GM12878 (cell line): ENCODE measurements at places on chromosomes 5 and 9.

DNA sequence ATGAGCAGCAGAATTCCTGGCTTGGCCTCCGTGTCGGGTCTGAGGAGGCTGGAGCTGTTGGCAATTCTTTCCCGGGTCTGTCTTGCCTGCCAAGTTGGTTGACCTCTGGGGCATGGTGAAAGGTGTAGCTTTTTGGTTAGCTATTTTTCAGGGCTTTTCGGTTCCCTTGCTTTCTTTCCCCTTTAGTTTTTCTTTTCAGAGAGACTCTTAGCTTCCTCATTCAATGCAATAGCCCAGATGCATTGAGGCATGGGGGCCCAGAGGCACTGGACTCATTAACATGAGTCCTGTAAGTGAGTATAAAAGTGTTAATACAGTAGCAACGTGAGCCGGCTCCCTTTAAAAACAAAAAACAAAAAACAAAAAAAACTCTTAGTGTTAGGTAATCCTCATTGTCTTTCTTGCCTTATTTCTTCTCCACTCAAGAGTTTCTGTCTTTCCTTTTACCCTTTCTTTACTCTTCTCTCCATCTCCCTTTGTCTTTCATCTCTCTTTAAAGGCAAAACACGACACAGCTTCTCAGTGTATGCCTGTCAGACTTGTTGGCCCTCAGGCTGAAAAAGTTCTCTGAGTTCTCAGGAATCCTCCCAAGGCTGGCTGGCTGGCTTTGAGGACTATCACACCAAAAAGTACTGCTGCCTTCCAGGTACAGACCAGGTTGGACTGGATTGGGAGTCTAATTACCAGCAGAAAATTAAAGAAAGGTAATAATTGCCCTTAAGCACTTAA is 289.9 kb upstream of the TUT7 start:
- DNase-seq: no peak

DNA sequence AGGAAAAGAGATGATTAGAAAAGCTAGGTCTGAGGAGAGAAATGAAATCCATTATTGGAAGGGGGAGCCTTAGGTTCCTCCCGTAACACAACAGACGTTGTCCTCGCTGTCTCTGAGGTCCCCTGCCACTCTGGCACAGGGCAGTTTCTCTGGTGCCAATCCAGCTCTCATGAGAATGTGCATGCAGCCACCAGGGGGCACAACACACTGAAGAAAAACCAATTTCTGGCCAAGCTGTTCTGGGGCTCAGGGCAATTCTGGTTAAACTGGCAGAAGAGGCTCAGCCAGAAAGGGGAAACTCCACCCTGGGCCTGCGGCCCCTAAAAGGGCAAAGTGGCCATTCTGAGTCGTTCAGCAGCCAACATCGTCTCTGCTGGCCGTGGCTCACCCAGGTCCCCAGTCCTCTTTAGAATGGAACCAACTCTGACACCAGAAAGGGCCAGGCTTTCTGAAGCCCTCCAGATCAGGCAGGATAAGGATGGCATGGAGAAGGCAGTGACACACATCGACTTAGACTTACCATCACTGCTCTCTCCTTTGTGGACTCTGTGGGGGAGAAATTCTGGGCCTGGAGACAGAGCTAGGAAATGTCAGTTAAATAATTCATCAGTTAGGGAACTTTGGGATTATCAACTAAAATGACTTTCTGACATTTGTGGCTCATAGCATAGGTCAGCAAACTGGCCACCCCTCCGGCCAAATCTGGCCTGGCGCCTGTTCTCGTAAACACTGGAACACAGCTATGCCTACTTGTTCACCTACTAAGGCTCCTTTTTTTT is 58.5 kb upstream of the GOLPH3 start:
- DNase-seq: peak; percentile 19

DNA sequence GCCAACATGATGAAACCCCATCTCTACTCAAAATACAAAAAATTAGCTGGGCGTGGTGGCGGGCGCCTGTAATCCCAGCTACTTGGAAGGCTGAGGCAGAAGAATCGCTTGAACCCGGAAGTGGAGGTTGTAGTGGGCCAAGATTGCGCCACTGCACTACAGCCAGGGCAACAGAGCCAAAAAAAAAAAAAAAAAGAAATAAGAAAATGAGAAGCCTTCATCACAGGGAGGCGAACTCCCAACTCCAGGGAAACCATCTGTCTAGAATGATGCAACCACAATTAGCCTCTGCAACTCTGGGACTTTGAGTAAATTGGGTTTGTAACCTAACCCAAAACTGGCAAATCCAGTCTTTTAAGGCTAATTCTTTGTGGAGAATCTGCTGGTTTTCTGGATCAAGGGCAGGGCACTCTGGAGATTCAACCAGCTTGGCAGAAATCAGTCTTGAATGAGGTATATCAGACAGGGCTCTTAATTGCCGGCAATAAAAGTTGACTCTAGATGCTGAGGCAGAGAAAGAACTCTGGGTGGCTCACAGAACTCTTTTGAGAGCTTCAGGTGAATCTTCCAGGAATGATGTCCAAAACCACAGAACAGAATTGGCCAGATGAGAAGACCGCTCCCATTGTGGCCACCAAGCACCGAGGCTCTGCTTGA is 9.9 kb downstream of the S100Z start:
- DNase-seq: no peak

DNA sequence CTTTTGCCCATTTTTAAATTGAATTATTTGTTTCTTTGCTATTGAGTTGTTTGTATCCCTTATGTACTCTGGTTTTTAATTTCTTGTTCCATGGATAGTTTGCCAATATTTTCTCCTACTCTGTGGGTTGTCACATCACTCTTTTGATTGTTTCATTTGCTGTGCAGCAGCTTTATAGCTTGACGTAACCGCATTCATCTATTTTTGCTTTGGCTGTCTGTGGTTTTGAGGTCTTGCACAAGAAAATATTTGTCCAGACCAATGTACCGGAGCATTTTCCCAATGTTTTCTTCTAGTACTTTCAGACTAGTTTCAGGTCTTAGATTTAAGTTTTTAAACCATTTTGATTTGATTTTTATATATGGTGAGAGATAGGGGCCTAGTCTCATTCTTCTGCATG is 36.2 kb upstream of the ZNF366 start:
- no peak for DNase-seq

DNA sequence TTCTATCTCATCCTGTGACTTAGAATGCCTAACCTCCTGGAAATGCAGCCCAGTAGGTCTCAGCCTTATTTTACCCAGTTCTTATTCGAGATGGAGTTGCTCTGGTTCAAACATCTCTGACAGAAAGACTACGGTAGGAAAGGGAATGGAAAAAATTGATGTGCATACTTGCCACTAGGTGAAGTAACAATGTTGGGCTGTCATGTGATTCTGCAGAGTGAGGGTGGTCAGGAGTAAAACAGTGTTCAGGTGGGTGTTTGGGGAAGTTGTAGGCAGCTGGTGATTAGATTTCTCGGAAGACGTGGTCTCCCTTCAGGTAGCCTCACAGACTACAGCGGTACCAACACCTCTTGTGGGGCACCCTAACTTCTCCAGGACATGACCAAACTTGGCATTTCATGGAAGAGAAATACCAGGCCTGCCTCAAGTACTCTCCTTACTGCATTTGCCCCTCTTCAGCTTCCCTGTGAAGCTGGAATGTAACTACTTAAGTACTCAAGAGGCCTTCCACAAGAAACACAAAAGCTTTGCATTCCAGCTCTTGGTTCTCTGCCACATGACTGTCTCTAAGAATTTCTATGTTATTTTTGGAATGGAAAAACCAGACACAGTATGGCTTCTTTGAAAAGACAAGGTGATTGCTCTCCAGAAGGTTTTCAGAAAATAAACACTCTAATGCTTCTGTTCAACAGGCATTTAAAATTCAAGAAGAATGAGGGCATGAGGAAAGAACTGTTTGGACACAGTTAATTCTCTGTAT is 17.4 kb upstream of the ENTREP1 start:
- DNase-seq: no peak

DNA sequence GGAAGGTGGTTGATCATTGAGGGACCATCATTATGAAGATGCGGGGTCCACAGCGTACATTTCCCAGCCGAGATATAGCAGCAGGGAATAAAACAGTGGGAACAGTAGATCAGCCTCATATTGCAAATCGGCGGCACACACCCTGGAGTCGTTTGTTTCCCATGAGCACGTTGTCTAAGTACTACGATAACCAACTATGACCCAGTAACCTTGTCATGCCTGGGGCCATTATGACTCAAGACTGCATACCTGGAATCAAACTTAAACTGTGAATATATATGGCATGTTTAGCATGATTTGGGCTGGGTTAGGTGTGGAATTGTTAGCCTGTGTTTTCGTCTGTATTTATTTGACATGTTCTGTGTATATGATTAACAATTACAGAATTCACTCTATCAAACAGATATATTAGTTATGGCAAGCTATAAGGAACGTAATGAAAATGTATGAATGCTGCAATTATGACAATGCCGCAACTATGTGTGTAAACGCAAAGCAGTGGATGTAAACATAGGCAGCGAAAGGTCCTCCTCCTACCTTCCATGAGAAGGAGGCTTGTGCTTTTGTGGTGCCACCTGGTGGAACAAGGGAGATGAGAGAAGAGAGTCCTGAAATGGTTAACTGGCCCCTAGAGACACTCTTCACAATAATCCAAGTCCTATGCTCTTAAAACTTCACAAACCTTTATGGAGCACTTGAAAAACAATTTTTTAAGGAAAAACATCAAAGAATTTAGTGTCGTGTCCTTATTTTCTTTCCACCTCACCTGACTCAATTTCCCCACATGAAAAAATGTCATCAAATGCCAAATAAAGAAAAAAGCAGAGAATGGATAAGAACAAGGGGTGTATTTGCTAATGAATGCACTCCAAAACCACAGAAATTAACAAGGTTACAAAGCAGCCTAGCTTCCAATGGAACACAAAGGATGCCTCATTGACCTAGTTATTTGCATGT is 47.1 kb downstream of the SEMA5A start:
- no peak for DNase-seq

- no peak for DNase-seq
Measured at GRCh38 chr5:5039918-5040317, 100.2 kb upstream of the ADAMTS16 start.

DNA sequence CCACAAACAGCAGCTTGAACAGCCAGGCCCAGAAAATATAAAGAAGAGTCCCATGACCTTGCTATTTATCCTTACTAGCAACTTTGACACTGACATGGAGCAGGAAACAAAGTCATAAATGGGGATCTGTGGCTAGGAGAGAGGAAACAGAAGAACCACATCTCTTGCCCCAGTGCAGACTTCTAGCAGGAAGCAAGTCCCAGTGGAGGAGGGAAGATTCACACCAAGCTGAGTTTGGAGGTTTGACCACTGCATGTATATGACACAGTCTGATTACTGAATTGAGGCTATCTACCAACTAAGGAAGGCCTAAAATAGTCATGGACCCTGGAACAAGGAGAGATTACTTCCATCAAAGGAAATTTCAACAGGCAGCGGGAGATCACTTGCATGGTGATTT is 51.4 kb downstream of the CDH6 start:
- no peak for DNase-seq

GRCh38 chr5:85488295-85488694 is 1103.6 kb upstream of the EDIL3 start:
- no peak for DNase-seq

- peak; percentile 90 for DNase-seq
Measured at GRCh38 chr5:139670369-139671095, 22.4 kb downstream of the CXXC5 start.

GRCh38 chr9:91040371-91041215 is 239.0 kb downstream of the SYK start:
- DNase-seq: no peak

- DNase-seq: no peak
Measured at GRCh38 chr9:121989010-121989409, 104.1 kb downstream of the TTLL11 start.

DNA sequence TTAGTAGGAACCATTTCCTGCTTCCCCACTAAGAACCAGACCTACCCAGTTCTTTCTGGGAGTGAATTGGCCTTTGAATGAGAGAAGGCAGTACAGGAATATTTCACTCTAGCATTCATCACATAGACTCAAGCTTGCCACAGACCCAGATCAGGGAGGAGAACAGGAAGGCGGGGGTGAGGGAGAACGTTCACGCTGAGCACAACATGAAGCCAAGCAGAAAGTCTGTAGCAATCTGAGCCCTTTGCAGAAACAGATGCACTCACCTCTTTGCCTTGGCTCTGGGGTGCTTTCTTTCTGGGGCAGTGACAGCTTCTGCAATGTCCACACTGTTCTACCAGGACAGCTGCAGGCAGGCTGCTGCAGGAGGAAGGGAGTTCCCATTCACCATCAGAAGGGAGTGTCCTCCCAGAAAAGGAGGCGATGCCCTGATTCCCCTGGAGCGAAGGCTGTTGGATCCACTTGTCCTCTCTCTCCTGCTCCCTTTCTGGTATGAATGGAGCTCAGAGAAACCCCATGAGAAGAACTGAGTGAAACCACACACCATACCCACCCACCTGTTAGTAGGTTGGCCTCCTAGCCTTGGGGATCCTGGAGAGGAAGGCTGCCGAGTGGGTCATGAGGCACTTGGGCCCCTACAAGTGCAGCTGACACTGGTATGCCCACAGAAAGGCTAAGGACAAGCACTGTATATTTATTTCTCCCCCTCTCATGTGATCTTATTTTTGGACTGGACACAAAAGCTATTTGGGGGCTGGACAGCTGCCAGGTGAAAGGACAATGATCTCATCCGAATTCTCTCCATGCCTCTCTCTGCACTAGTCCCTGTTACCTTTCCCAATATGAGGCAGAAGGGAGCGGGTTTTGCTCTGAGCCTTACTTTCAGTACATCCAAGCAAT is 11.7 kb upstream of the FGF1 start:
- no peak for DNase-seq

DNA sequence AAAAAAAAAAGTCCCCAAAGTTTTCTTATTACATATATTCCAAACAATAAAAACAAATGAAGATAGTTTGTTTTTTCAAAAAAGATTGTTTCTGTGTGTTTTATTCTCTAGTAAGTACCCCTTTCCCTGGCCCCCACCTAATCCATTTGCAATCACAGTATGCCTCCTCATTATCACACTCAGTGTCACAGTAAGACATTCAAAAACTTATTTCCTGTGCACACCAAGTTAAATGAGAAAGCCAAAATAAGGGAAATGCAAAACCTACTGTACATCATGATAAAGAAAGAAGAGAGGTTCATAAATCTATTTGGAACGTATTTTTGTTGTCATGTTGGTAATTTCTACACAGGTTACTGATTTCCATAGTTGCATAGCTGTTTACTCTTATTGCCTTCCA is 62.3 kb downstream of the ST8SIA4 start:
- no peak for DNase-seq

- no peak for DNase-seq
Measured at GRCh38 chr5:145938776-145939539, 2.6 kb downstream of the SH3RF2 start.

DNA sequence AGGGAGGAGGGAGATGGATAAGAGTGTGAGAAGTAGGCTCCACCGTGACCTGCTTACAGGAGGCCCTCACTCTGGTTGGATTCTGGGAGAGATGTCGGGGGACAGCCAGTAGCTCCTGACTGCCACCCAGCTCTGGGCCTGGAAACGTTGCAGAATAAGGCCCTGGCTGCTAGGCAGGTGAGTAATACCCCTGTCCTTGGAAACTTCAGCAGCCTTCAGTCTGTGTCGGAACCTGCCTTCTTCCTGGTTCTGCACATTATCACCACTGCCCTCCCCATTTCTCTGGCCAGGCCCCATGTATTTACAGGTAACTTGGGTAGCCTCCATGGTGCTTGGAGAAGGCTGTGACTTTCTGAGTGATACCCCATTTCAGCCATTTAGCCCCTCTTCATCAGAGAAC is 26.8 kb downstream of the FAXDC2 start:
- DNase-seq: no peak
